NCI-H1930 (cell line): ENCODE measurements at places on chromosomes 2 and 18.
A peak's percentile ranks its signal among the peaks of the same experiment; 100 is the strongest.

GRCh38 chr18:79697178-79697577 lies 17.6 kb downstream of the CTDP1 start:
- DNase-seq = no peak

- no peak for DNase-seq
These were observed 28.5 kb upstream of the CEP68 start for GRCh38 chr2:65027616-65028244.

- DNase-seq = no peak
These were observed 24.8 kb downstream of the GALM start for GRCh38 chr2:38690499-38691420.

- DNase-seq = peak; percentile 22
These were observed 123.9 kb upstream of the CD302 start for GRCh38 chr2:159921752-159922404.

GRCh38 chr2:222330910-222331309 lies 32.1 kb upstream of the PAX3 start:
- DNase-seq = no peak

DNA sequence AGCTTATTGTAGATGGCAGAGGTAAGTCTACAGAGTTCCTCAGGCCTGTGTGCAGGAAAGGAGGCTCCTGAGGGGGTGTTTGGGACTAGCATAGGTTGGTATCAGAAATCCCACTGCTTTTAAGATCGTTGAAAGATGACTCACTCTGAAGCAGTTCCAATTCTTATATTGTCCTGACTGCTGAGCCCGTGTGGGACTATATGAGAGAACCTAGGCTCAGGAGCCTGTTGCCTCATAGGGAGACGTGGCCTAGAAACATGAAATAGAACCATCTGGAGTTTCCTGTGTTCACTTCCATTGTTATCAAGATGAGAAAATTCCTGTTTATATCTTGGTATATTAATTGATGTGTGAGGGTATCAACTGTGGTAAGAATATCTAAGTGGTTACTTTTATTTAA lies 5.7 kb downstream of the CCT7 start:
- no peak for DNase-seq

GRCh38 chr2:130727286-130727924 lies 1.5 kb upstream of the GPR148 start:
- DNase-seq = peak; percentile 89

DNA sequence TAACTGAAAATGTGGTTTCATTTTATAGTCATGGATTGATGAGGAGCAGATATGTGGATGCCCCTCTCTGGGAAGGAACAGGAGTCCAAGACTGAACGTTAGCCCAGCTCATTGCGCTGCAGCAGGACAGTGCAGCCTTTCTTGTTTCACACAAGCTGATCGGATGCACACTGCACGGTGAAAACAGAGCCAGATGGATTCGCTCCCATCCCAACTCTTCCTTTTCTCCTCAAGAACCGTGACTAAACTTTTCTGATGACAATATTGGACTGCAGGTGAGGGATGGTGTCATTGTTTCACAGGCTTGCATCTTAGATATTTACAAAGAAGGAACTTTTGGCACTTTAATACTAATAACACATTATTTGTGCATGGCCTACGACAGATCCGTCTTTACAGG lies 33.8 kb upstream of the COPS8 start:
- no peak for DNase-seq

DNA sequence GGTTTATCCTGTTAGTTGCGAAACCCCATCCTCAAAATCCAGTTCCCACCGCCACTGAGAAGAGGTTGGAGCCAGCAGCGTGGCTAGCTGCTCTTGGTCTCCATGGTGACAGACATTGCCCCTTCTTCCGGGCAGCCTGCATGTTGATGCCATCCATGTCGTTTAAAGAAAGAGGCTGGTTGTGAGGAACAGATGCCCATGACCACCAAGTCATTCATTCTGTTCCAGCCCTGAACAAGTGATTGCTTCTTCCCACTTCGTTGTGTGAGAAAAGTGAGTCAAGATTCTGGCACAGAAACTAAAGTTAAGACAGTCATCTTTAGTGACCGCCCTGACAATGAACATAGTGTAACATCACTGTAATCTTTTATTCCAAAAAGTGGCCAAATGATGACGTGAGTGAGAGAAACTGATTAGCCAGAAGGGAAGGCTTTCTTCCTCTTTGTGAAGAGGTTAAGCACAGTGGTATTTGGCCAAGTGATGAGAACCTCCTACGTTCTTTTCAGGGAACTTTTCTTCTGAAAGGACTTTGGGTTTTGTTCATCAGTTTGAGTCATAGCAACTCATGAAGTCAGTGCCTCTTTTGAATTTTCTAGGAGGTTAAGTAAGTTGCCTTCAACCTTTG lies 272.5 kb downstream of the GALR1 start:
- no peak for DNase-seq

- DNase-seq = no peak
These were observed 14.4 kb downstream of the NGEF start for GRCh38 chr2:232998666-232998985.
